CD4-positive, alpha-beta T cell treated with Interleukin-1 beta for 1 hour (primary cell): ENCODE measurements at places on chromosomes 5 and 9.

DNA sequence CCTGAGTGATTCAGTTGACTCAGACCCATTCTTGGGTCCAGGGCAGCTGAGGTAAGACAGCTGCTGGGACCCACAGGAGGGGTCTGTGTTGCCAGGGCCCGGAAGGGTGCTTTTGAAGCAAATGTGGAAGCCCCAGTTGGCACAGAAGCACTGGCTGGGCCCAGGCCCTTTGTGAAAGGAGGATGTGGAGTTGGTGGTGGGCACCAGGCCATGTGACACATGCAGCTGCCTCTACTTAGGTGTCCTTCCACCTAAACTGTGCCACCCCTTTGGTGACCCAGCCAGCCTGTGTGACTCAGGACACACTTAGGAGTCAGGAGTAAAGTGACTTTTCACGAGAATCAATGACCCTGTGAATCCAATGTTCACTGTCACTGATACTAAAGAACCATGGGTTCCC is 114.3 kb upstream of the SLC25A48 start:
- DNase-seq: no peak

DNA sequence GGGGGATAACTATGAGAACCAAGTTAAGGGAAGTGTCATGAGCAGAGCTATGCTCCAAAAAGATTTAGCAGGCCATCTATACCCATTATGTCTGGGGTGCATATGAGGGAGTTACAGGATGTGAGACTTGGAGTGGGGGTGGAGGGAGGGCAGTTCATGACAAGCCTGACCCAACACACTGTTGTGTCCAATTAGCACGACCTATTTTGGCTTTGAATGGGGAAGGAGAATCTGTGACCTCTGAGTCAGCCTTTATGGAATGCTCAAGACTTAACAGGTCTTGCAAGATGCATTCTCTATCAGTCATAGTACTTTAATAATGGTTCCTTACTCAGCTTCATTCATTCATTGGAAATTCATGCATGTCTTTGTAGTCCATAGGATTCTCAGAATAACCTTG is 71.7 kb downstream of the GRIA1 start:
- DNase-seq: no peak

DNA sequence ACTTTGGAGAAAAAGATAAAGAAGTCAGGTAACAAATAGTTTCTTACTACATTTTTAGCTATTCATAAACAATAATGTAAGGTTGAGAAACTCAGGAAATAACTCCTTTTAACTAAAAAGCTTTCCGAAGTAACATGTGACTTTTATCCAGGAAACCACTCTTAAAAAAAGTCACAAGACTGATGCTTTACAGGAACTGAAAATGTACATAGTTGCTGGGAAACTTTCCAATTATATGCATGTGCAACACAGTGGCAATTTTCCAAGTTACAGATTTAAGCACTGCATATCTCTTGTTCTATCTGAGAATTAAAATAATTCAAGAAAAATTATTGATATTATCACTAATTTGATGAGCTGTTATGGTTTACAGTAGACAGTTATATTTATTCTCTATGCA is 105.2 kb downstream of the CDH10 start:
- no peak for DNase-seq

DNA sequence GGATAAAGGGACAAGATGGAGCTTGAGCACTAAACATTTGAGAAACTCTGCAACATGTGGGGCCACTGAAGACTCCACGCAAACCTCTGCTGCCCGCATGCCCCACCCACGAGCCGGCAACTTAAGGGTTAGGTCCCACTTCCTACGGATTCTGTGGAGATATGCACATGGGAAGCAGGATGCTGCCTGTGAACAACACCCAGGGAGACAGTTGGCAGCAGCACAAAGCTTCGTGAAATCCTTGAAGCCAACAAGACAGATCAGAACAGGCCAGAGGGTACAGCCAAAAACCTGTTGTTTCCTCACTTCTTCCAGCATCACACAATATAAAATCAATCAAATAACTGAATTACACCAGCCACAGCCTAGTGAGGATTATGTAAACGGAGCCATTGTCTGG is 270.4 kb downstream of the ENC1 start:
- DNase-seq: no peak

GRCh38 chr5:79702606-79703380 is 13.2 kb downstream of the CMYA5 start:
- peak; percentile 52 for DNase-seq

GRCh38 chr9:93673021-93673838 is 96.8 kb downstream of the PHF2 start:
- no peak for DNase-seq

- no peak for DNase-seq
Observed at GRCh38 chr5:174831031-174831660, 106.8 kb downstream of the MSX2 start.

- DNase-seq: no peak
Observed at GRCh38 chr9:112332214-112332613, 1.2 kb downstream of the PTBP3 start.
